ENCODE measurements at places on chromosomes 5 and 9. TPM values are rescaled to one million over a fixed set of nuclear protein-coding genes. Genes with fewer than 3 reads are reported as not detected.

DNA sequence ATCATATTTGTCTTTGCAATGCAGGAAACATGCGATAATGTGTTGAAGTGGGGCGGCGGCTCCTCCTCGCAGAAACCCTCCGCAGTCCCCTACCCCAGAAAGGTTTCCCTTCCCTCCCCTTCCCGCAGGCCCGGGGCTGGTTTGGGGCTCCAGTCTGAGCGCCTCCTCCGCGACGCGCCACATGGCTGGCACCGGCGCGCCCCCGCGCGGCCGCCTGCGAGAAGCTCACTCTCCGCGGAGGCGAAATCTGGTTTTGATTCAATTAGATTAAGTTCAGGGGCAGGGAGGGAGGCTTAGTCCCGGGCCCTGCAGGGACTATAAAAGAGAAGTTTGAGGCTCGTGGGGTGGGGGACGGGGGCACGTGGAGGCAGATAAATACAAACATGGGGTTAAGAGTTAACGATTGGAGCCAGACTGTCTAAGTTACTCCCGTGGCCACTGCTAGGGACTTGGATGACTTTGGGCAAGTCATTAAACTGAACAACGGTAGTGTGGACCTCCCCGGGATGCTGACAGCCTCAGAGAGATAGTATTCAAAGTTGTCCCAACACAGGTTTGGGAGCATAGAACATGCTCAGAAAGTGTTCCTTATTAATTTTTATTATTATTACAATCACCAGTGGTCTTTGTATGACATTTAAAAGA, 69.4 kb downstream of the MSX2 start:
- peak; percentile 74 for DNase-seq

JADE2 gene
- total RNA-seq, result 49.7 TPM

DNA sequence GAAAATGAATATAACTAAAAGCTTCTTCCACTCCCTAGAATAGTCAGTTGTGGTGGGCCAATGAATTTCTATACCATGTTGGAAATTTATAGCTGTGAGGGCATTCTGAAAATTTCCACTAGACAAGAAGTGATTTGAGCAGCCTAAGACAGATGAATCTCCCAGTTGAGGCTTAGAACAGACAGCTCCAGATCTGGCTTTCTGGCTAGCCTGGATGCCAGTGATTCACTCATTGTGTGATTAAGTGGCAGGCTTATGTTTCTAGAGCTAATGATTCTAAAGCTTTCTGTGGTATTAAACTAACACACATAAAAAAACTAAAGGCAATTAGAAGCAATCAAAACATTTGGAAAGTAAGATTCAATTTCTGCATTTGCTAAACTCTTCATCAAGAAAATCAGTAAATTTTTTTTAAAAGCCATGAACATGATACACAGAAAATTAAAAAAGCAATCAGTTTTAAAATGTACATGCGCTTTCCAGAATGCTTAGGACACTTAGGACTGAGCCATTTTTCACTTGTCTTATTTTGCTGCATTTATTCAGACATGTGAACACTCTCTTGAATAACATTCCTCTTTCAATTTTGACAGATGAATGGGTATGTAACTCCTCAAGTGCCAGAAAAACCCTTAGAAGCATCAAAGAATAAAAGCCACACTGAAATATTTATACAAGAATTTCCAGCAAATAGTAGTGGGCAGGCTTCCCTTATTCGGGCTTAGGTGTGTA, 100.5 kb upstream of the GNAQ start:
- DNase-seq, result no peak

GRCh38 chr9:15524845-15525455, 14.2 kb upstream of the PSIP1 start:
- no peak for DNase-seq

PNPLA7 gene
- 7.4 TPM for total RNA-seq

GRCh38 chr9:27540502-27540901, 10.9 kb upstream of the MOB3B start:
- DNase-seq, result no peak

GRCh38 chr9:35342221-35342958, 147.5 kb upstream of the RUSC2 start:
- DNase-seq, result no peak

STK32A gene
- 2.9 TPM for total RNA-seq

DNA sequence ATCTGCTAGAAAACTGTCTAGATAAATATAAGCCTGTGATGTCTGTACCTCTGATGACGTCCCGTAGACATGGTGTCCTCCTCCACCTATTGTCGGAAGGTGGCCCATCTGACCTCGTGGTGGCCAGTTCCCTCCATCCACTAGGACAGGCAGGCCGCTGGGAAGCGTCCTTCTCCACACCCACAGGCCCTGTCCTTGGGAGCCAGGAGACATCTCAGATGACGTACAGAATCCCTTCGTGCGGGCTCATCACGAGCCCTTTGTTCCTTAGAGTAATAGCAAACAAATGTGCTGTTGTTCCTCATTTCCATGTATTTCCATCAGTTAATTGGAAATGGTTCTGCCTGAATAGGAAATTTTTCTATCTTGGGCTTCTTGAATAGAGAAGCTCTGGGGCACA, 38.3 kb upstream of the TENT4A start:
- no peak for DNase-seq

DNA sequence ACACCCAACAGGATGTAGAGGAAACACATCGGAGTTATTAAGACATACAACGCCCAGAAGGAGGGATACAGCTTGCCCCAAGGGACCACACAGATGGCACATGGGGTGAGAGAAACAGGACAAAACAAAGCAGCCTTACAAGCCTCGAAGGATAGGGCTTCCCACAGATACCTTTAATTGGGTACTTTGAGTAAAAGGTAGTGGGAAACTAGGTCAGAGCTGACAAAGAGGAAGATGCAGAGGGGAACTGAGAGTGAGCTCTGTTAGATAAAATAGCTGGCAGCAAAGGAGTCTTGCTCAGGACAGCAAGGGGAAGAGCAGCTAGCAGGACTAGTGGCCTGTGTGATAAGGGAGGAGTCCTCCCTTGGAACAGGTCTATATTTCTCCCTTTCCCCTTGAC, 48.2 kb downstream of the OTP start:
- no peak for DNase-seq

DNA sequence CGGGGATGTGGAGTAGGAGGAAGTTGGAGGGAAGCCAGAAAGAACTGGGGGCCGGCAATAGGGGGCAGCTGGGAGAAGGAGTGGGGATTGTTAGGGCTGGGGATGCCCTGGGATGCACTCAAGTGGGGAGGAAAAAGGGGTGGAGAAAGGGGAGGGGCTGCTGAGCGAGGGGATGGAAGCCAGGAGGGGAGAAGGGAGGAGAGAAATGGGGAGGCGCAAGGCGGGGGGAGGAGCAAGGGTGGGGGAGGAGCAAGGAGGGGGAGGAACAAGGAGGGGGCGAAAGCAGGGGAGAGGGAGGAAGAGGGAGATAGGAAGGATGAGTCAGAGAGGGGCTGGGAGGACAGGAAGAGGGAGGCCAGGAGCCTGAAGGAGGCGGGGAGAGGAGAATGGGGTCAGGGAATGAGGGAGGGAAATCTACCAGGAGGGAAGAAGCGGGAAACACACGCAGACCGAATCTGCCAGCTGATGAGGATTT, 1.6 kb downstream of the IRX4 start:
- no peak for DNase-seq

DNA sequence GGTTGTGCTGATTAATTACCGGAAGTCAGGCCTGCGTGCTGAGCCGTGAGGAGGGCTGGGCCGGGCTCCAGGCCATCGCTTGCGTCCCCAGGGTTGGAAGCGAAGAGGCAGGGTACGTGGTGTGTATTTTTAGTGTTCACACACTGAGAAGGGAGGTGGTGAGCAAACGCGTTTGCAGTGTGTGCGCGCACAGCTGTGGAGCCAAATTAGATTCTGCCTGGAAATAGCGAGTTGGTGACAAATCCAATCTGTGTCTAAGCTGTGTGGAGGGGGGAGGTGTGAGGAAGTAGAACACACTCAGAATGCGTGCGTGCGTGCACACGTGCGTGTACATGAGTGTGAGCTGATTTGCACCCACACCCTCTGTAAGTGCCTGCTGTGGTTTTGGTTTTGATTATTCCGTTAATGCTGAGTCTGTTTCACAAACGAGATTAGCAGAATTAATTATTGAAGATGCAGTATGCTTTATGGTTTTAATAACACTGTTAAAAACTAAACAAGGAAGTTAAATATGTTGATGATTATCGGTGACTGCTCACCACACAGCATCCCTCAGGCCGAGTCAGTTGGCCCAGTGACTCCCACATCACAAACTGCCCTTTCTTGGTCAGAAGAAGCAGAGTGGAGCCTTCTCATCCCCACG, 111.8 kb upstream of the FCN2 start:
- DNase-seq, result peak; percentile 66

DNA sequence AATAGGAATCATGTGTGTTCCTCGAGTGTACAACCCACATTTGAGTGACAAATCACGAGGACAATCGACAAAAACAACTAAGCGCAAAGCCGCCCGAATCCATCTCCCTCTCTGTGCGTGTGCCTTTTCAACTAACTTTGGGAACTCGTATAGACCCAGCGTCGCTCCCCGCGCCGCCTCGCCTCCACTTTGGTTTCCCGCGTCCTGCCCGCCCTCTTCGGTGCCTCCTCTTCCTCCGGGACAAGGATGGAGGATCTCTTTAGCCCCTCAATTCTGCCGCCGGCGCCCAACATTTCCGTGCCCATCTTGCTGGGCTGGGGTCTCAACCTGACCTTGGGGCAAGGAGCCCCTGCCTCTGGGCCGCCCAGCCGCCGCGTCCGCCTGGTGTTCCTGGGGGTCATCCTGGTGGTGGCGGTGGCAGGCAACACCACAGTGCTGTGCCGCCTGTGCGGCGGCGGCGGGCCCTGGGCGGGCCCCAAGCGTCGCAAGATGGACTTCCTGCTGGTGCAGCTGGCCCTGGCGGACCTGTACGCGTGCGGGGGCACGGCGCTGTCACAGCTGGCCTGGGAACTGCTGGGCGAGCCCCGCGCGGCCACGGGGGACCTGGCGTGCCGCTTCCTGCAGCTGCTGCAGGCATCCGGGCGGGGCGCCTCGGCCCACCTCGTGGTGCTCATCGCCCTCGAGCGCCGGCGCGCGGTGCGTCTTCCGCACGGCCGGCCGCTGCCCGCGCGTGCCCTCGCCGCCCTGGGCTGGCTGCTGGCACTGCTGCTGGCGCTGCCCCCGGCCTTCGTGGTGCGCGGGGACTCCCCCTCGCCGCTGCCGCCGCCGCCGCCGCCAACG, at the start of gene GPR150:
Gene GPR150 (plus strand): TSS at position 58 of the 840 bp plus-strand sequence. CDS start 189 bp downstream, at position 247.
- peak; percentile 59 for DNase-seq

GRCh38 chr9:13137426-13137825, 142.1 kb downstream of the MPDZ start:
- no peak for DNase-seq

GRCh38 chr9:13962006-13962405, 351.9 kb downstream of the NFIB start:
- DNase-seq, result peak; percentile 75

DNA sequence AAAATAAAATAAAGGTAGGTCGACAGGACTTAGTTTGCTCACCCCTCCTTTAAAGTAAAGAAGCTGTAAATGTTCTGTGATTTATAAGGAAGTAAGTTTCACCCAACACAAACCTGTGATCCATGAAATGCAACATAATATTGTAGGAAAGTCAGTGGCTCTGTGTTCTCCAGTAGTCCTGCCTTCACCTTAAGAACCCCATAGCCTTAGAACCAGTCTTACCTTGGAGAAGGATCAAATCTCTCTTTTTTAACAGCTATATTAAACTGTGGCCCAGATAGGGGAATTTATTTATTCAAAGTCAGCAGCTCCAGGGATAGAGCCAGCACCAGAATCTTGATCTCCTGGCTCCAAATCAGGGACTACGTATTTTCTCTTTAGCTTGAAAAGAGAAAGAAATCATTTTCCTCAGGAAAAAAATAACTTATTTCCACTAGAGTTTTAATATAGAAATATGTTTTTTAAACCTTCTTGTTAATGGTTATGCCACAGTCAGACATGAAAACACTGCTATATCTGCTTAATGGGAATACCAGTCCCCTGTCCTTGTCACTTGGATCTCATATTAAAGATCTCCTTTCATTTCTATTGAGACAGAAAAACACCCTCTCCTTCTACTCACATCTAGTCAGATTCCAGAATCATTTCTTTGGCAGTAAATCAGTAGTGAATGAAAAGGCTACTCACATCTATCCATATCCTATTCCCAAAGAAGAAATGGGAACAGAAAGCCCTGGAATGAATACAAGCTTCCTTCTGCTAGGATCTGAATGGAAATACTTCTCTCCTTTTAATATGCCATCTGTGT, 269.2 kb upstream of the TNC start:
- no peak for DNase-seq

GRCh38 chr9:90000925-90001324, 396.1 kb downstream of the GADD45G start:
- DNase-seq, result no peak

DNA sequence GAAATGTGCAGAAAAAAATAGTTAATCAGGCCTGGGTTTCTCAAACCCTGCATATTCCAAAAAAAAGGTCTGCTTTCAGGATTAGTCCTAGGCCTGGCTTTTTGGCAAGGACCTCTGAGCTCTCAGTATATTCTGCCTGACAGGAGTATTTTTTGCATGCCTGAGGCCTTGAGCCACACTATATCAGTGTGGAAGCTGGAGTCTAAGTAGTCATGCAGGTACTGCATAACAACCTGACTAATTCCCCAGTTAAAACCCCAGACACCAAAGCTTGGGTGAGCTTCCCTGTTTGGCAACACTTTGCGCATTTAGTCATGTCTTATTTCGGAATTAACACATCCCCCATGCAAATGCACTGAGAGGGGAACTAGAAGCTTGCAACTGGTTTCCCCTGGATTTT, 359.5 kb downstream of the CETN3 start:
- no peak for DNase-seq

GRCh38 chr9:136095070-136096058, at the start of gene NACC2:
Gene NACC2 (minus strand): TSS chr9:136095289. CDS start chr9:136050521, 44,768 bp downstream.
- DNase-seq, result peak; percentile 91

DNA sequence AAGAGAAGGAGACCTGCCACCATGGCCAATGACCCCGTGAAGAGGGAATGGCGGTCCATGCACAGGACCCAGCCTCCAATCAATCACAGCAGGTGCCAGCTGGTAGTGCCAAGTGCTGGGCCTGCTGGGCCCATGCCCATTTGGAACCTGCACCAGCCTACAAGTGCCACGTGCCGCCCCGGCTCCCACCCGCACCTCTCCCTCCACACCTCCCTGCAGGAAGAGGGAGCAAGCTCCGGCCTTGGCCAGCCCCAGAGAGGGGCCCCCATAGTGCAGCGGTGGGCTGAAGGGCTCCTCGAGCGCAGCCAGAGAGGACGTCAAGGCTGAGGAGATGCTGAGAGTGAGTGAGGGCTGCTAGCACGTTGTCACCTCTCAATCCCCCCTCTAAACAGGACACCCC, 37.8 kb upstream of the NPR3 start:
- DNase-seq, result no peak

- DNase-seq, result no peak
Observed at GRCh38 chr5:169283887-169284286, 17.1 kb downstream of the SLIT3 start.

GRCh38 chr5:141883184-141883891, 5.1 kb upstream of the PCDH1 start:
- DNase-seq, result peak; percentile 44

TAF11L10 gene
- total RNA-seq, result not detected

PCDHB16 gene
- total RNA-seq, result 2.6 TPM

- DNase-seq, result no peak
Observed at GRCh38 chr9:18428661-18429060, 45.3 kb upstream of the ADAMTSL1 start.

STPG3 gene
- 0.32 TPM for total RNA-seq

- DNase-seq, result no peak
Observed at GRCh38 chr9:78044189-78044588, 12.6 kb upstream of the GNAQ start.

- no peak for DNase-seq
Observed at GRCh38 chr5:134133188-134133994, 18.9 kb downstream of the TCF7 start.

- no peak for DNase-seq
Observed at GRCh38 chr5:15585841-15586591, 86.0 kb downstream of the FBXL7 start.

GRCh38 chr5:97455996-97456395, 272.9 kb upstream of the RIOK2 start:
- DNase-seq, result no peak

DMGDH gene
- 4.9 TPM for total RNA-seq
